Suppressor macrophage (primary cell): ENCODE measurements at places on chromosomes 1 and 21.
A peak's percentile ranks its signal among the peaks of the same experiment; 100 is the strongest.

DNA sequence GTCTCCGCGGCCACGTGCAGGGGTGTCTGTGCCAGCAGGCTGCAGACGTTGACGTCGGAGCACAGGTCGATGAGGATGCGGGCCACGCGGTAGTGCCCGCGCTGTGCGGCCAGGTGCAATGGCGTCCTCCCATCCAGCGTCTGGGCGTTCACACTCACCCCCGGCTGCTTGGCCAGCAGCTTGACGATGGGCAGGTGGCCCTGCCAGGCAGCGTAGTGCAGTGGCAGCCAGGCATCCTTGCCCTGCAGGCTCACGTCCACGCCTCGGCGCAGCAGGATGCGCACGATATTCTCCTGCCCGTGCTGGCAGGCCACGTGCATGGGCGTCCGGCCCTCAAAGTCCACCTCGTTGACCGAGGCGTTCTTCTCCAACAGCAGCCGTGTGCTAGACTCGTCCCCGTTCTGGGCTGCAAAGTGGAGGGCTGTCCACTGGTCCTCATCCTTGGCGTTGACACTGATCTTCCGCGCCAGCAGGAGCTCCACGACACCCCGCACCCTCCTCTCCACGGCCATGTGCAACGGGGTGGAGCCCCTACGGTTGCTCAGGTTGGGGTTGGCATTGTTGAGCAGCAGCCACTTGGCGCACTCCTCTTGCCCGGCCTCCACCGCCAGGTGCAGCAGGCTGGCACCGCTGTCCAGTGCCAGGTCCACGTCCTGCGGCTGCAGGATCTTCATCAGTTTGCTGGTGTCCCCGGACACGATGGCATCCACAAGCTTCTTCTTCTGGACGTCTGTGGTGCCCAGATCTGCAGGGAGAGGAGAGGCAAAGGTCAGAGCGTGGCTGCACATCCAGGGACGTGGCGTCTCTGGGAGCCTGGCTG lies 25.4 kb downstream of the RIPK4 start:
- no peak for DNase-seq

DNA sequence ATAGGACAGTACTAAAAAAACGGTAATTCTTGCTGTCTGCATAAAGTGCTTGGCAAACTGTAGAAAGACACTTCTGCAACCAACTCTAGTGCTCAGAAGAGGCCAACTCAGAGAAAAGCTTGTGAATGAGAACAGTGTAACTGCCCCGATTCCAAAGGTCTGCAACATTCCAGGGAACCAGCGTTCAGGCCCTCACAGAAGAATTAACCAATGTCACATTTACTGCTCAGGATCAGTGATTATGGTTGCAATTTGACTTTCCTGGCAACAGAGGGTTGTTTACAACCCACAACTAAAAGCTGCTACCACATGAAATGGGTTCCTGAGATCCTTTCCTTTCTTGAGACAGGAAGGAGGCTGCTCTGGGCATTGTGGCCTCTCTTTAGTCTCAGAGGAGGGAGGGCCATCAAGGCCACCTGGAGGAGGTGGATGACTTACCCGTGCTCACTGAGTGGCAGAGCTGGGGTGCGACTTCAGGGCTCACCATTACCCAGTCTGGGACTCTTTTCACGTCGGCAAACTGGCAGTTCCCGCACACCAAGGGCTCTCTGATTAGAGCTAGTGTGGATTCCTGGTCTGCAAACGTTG lies 15.3 kb downstream of the SRSF4 start:
- DNase-seq: no peak

GRCh38 chr1:219492717-219493116 lies 120.2 kb downstream of the ZC3H11B start:
- no peak for DNase-seq

DNA sequence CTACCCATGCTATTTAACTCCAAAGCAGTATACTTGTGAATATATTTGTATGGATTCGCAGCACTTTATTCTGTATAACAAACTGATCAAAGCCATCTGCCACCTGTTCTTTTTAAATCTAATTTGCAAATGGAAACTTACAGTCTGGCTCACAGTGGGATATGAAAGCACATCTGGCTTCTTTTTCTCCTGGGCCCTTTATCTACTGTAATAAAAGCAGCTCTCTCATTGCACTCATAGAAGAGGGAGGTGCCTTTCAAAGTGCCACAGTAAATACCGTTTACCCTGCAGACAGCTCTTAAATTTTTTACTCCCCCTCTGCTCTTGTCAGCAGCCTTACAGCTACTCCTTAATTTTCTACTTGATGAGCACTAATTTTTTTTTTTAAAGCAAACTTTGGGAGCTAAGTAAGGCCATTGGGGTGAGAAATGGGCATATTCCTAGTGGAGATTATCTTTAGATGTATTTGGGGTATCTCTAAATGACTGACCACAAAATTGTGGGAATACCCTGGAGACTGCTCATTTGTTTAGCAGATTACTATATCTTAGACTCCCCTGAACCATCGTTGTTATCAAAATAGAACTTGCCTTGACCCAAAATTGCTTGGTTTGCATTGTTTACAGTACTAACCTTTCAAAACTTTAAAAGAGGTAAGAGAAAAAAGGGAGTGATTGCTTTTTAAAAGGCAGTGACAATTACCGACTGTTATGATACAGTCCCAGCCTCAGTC lies 110.1 kb downstream of the VPS13D start:
- DNase-seq: no peak

GRCh38 chr1:1290238-1290731 lies 10.0 kb downstream of the SCNN1D start:
- peak; percentile 70 for DNase-seq

DNA sequence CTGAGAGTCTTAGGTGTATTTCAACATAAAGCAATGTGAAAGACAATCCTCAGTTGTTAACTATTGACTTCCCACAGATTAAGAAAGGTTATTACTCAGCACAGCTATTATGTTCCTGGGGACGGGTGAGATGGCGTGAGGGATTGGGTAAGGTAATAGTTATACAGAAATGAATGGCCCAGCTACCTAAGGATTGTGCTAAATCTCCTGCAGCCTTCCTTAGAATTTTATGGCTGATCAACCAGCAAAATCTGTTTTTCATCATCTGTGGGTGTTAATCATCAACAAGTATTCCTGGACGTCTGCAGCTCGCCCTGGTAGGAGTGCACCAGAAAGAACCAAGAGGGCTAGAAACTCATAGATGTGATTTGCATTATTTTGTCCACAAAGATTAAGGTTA lies 146.0 kb upstream of the IVNS1ABP start:
- DNase-seq: no peak

DNA sequence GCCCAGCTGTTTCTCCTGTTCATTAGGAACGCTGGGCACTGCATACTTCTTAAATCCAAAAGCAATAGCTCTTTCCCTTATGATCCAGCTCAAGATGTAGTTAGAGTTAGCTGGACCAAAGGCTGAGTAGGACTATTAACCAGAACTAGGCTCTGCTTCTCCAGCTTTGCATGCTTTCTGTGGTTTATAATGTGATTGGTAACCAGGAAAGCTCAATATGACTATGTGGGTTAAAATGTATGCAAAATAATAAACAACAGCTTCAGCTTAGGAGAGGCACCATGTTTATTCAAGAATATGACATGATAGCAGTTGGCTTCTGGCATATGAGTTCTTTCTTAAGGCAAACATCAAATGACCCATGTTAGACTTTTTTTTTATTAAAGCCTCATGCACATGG lies 73.8 kb downstream of the LYPLAL1 start:
- DNase-seq: no peak

- DNase-seq: no peak
These were observed 5.9 kb downstream of the YARS1 start for GRCh38 chr1:32811265-32811664.

- peak; percentile 6 for DNase-seq
These were observed 34.0 kb downstream of the FH start for GRCh38 chr1:241485554-241485992.

GRCh38 chr1:150555198-150555970 lies 6.2 kb downstream of the ADAMTSL4 start:
- DNase-seq: no peak

- DNase-seq: no peak
These were observed 89.1 kb downstream of the SMYD3 start for GRCh38 chr1:246417813-246418564.

DNA sequence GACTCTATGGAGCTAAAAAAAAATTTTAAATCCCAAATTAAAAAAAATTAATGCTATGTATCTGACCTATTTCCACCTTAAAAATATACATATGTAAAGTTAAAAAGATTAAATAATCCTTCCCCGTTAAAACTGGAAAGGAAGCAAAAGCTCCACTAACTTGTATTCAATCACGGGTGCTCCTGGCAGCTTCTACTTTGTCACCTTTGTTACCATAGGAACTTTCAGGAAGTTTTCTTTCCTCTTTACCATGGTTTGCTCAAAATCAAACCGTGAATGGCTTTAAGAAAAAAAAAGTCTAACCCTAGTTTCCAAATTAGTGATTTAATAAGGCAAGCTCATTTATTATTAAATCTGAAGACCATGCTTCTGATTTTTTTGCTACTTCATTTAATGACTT lies 3.5 kb downstream of the GPATCH2 start:
- DNase-seq: no peak
